ENCODE measurements at places on chromosomes 12 and 14.

- no peak for DNase-seq
These were observed 1116.0 kb upstream of the TMEM132C start for GRCh38 chr12:127150956-127151355.

- DNase-seq = no peak
These were observed 23.3 kb downstream of the ZFC3H1 start for GRCh38 chr12:71640316-71640715.

- DNase-seq = no peak
These were observed 183.3 kb upstream of the KRR1 start for GRCh38 chr12:75694534-75695268.

DNA sequence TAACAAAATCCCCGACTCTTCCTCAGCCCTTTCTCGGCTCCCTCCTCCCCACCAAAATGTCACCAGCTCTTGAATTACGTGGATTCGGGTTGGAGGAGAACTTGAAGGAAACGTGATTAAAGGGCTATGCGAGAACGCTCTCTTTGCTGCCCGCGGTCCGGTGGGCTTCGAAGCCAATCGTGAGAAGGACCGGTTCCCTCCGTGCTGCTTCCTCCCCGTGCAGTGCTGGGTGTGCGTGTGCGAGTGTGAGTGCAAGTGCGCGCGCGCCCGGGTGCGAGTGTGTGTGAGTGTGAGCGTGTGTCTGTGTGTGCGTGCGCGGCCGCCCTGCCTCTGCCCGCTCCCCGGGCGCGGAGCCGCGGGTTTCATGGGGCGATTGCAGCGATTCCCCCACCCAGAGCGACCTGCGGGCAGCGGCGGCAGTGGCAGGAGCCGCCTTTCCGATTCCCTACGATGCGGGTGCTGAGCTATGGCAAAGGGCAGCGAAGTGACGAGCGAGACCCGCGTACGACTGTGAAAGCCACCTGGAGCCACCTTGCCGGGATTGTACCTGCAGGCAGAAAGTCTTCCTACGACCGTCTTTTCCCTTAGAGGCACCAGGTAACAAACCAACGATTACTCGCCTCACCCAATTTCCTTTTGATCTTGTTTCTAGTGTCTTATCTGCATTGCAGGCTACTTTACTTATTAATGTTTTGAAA lies 1.4 kb downstream of the LRFN5 start:
- no peak for DNase-seq

- DNase-seq = no peak
These were observed 54.1 kb downstream of the GRIP1 start for GRCh38 chr12:66624806-66625205.

Data from muscle of arm (tissue), 14 donors.